ENCODE measurements at places on chromosomes 1 and 21.

- DNase-seq: peak; percentile 85
Measured at GRCh38 chr1:202283379-202283844, 58.3 kb downstream of the UBE2T start.

DNA sequence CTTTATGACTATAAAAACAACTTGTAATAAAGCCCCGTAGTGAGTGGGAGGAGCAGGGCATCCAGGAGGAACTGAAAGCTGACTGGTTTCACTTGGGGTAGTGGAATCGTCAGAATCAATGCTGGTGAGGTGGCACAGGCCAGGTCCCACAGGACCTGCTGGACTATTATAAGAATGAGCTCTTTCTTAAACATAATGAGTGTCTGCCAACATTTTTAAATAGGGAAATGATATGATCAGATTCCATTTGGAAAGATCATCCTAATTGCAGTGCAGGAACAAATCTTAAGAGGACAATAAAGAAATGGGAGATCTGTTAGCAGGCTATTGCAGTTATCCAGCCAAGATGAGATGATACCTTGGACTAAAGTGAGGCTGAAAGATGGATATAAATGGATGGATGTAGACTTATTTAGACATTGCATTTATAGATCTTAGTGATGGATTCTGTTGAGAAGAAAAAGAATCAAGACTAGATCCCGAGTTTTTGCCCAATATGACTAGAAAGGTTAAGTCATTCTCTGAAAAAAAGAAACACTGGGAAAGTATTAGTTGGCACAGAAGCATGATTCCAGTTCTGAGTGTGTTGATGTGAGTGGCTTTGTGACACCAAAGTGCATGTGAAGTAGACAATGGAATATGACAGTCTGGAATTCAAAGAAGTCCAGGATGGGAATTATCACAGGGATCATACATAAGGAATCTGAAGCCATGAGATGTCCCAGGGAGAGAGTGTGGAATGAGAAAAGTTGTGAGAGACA, 153.3 kb upstream of the SGIP1 start:
- DNase-seq: no peak

- DNase-seq: peak; percentile 6
Measured at GRCh38 chr1:183942933-183943693, 94.4 kb downstream of the COLGALT2 start.

DNA sequence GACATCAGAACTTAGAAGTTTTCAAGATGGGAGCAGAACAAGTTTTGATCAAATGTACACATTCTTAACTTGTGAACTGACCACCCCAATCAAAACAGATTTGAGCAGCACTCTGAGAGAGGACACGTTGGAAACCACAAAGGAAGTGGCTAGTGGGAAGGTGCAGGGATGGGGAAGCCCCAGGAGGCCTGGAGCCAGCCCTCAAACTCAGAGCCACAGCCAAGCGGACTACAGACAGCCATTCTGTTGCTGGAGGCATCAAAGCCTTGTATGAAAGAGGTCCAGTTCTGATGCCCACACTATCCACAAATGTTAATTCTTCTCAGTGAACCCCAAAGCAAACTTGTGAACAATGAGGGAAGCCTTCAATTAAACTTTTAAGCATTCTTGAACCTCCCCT, 143.6 kb upstream of the RAB4A start:
- DNase-seq: no peak

DNA sequence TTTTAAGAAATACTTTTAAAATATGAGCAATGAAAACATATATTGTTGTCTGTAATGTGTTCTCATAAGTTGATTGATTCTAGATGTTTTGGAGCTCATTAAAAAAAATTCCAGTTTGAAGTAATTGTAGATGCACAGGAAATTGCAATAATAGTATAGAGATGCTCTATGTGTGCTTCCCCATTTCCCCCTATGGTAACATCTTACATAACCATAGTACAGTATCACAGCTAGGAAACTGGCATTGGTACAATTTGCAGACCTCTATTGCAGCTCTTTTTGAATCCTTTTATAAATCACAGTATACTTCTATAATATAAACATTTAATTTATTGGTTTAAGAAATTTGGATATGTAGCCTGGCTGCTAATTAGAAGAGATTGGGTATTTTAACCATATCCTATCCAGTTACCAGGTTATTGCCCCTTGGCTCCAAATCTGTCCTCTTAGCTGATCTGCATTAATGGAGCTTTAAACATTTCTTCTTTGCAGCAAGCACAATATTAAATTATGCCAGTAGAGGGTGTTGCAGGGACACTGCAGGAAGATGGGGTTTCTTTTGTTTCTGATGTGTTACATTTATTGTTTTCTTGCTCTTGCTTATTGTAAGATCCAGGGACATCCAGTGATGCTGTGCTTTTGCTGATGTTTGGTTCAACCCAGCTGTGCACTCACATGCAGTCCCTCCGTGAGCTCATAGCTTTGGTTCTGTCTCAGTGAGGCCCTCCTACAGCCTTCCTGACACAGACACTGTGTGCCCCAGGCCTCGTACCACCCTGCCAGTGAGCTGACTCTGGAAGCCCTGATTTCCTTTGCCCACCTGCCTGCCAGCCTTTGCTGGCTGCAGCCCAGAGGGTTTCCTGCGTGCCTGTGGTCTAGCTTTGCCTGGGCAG, 103.3 kb downstream of the RABGAP1L start:
- DNase-seq: peak; percentile 56

- DNase-seq: no peak
Measured at GRCh38 chr1:58704616-58705021, 4.8 kb upstream of the MYSM1 start.

DNA sequence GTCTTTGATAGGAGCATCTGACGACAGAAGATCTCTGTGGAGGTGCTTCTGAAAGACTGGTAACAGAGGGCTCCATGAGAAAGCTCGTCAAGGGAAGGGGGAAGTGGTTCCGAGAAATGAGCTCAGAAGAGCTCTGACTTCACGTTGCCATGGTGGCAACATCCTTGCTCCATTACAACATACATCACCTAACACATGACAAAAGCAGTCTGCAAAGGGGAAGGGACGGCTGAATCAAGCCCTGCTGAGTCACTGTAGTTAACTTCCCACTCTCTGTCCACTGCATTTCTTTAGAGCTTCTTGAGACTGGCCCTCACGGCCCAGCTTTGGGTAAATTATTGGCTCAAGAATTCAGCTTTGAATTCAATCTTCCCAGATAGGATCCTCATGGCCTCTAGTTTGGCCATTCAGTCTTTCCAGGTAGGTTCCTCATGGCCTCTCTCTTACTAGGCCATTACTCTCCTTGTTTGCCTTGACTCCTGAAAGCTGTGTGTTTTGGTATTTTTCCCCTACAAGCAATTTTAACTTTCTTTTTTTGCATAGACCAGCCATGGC, 88.0 kb upstream of the ZNF648 start:
- peak; percentile 88 for DNase-seq

DNA sequence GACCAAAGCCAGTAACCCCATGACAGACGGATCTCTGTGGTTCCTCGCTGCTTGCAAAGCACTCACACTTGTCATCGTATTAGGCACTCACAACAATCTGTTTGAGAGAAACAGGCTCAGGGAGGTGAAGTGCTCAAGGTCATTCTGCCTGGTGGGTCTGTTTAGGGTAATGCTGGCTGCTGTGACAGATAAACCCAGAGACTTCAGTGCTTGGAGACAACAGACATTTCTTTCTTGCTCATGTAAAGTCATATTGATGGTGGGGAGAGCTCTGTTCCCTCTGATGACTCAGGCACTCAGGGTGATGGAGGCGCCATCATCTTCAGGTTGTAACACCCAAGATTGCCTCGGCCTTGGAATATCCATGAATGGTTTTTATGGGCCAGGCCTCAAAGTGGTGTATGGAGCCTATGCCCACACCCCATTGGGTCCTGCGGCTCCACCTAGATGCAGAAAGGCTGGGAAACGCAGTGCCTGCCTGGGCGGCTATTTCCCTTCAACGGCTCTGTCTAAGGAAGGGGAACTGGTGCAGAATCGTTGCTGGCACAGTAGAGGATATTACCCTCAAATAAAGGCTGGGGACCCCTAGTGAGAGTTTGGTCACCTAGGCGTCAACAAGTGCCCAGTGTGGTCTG, 71.6 kb upstream of the SELENON start:
- DNase-seq: no peak

- peak; percentile 76 for DNase-seq
Measured at GRCh38 chr1:59446257-59446901, 149.5 kb downstream of the FGGY start.

DNA sequence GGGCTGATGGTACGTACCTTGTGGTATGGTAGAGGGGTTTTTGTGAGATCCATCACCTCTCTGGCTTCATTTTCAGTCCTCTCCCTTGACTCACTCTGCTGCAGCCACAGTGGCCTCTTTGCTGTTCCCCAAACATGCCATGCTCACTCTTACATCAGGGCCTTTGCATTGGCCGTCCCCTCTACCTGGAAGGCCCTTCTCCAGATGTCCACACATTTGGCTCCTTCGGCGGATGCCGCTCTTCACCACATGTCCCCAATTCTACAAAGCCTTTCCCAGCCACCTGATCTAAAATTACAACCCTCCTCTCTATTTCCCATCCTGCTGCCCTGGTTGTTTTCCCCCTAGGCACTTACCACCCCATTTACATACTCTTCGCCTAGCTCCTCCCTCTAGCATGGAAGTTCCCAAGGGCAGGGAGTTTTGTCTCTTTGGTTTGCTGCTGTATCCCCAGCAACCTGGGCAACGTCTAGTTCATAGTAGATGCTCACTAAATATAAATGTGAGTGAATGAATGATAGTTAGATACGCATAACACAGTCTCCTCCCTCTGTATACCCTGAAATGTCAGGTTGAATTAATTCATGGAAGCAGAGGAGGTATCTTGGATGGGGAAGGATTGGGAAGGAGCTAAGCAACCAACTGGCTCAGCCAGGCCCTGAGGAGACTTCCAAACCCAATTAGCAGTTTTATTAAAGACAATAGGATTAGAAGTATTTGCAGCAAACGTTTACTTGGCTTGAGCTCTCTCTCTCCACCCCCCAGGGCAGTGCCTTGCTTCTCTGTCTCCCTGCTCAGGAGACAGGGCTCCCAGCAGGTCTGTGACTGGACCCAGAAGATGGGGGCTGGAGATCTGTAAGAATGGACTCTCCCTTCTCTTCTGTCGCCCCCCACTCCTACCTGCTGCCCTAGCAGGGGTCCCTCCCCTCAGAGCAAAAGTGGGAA, 264.2 kb downstream of the GRIK3 start:
- DNase-seq: no peak

DNA sequence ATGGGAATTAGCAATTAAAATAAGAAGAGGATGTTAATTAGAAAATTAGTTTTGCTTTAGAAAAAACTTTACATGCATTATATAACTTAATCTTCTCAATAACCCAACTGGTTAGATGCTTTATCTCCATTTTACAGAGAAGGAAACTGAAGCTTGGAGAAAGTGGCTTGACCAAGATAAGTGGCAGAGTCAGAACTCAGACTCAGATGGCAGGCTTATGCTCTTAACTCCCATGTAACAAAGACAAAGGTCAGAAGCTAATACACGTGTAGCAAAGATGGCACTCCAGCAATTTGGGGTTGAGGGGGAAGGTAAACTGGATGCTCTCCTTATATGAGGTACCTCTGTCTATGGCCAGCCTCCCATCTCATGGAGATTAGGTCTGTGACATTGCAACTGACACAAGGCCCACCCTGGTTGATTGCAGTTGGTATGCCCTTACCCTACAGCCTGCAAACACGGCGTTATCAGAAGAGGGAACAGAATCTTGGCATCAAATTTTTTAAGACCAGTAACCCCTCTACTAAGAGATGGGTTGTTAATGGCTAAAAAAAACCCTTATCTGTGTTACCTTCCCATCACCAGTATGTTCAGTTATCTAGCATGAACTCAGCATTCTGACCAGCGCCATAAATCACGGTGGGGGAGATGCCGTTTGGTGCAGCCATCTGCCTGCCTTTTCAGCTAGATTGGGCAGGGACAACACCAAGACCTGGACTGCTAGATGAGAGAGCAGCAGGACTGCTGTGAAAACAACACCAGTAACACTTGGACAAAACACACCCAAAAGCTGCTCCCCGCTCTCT, 97.0 kb downstream of the UBR4 start:
- DNase-seq: no peak

DNA sequence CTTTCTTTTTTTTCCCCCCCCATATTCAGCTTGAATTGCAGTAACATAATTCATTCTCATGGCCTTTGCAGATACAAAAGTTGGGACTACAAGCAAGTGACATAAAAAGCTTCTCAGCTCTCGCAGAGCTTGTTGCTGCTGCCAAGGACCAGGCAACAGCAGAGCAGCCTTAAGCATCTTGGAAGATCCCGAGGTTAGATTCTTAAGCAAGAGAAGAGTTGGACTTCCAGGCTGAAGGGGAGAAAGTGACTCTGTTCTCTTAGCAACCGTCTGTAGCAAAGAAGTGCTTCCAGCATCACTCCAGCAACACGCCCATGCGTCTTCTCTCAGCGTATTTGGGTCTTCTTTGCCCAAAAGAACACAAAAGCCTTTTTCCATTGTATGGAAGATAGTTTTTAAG, 20.7 kb downstream of the AGT start:
- no peak for DNase-seq

GRCh38 chr1:235151033-235151432, 10.0 kb downstream of the RBM34 start:
- no peak for DNase-seq

- DNase-seq: no peak
Measured at GRCh38 chr1:232938926-232939325, 11.5 kb upstream of the NTPCR start.

DNA sequence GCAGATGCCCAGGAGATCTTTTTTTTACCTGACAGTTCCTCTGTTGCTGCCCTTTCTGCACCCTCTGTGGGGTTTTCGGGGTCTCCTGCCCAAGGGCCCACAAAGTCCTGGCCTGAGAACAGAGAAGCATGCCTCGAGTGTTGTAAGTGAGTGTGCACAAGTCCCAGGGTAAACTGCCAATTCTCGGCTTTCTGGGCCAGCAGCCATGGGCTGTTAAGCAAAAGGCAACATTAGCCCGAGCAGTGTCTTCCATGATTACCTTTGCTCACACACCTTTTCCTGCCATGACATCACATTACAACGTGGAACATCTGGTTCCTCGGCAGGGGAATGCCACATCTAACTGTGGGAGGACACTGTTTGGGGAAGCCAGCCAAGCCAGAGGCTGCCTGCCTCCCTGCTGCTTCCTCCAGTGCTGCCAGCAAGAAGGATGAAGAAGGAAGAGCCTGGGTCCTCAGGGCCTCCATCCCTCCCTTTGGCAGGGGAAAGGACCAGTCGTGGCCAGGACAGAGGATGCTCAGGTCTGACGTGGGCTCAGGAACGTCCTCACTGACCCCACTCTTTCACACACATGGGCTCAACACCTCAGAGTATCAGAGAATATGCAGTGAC, 485.9 kb downstream of the OMA1 start:
- no peak for DNase-seq

DNA sequence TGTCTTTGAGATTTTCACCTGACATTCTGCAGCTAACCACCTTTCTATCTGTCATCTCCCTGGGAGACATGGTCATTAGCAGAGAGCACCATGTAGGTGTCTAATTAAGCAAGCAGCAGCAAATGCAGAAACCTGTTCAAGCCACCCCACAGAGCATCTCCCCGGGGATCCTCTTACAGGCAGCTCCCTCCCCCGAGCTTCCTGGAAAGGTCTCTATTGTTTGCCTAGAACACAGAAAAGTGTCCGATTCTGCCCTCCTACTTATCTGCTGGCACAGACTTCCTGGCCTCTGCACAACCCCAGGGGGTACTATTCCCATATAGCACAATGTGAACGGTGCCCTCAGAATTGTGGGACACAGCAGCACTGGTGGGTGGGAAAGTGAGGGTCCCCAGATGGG, 46.1 kb downstream of the PLEKHA6 start:
- no peak for DNase-seq

GRCh38 chr1:170694172-170694926, 30.4 kb downstream of the PRRX1 start:
- DNase-seq: no peak

GRCh38 chr1:196856053-196856452, 31.8 kb upstream of the CFHR4 start:
- no peak for DNase-seq

GRCh38 chr1:87394513-87394912, 65.8 kb downstream of the LMO4 start:
- DNase-seq: no peak

All from HFFc6 (cell line).